Stimulated activated CD4-positive, alpha-beta T cell treated with anti-CD3 and anti-CD28 coated beads, Interleukin-4, amount 100 ng/mL, for 24 hours (primary cell): ENCODE measurements at places on chromosomes 4 and X.

DNA sequence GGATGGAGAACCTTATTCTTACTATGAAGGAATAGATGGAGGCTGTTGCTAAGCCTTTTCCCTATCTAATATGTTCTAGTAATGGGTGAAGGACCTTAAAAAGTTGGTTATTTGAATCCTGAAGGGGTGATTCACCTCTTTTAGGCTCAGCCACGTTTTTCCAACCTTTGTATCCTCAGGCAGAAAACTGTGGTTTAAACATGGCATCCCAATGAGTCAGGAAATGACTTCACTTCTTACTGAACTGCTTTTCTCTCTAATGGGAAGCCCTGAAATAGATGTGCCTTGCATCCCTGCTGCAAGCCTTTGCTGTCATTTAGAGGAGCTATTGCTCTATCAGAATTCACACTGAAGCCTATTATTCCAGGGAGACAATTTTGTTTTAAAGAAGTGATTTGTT is 191.0 kb upstream of the ARX start:
- no peak for DNase-seq

- DNase-seq: no peak
These were observed 319 bp upstream of the MAGEH1 start for GRCh38 chrX:55451626-55451989.

GRCh38 chr4:83569987-83570386 is 34.1 kb downstream of the GPAT3 start:
- no peak for DNase-seq

- DNase-seq: no peak
These were observed 8.2 kb upstream of the ABCG2 start for GRCh38 chr4:88166608-88167007.

GRCh38 chr4:87180767-87181166 is 39.7 kb downstream of the KLHL8 start:
- no peak for DNase-seq

GRCh38 chrX:123803331-123803983 is 56.4 kb upstream of the XIAP start:
- peak; percentile 19 for DNase-seq

DNA sequence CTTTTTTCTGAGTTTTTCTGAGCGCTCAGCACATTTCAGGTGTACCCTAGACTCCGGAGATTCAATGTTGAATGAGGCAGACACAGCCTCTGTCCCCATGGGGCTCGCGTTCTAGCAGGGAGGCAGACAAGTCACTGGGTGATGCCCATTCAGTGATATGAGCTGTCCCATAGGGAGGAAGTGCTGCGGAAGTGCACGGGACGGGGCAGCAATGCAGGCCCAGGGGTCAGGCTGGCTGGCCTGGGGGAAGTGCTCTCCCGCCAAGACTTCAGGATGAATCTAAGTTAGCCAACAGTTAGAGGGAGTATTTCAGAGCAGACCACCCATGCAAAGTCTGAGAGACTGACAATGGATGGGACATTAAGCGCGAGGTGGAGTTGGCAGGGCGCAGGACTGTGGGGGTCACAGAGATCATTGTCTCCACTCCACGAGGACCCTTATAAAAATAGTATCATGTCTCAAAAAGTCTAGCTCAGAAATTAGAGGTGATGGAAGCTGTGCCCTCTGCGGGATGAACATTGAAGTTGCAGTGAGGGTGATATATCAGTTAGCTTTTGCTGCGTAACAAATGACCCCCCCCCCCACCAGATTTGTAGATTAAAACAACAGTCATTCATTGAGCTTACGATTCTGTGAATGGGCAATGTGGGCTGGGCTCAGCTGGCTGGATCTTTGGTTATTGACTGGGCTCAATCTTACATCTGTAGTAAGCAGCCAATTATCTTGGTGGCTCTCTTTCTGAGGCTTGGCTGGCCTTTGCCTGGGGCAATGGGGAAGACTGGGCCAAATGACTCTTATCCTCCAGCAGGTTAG is 16.4 kb downstream of the PSAPL1 start:
- DNase-seq: no peak

GRCh38 chr4:187685247-187685646 is 310.3 kb upstream of the ZFP42 start:
- DNase-seq: no peak

DNA sequence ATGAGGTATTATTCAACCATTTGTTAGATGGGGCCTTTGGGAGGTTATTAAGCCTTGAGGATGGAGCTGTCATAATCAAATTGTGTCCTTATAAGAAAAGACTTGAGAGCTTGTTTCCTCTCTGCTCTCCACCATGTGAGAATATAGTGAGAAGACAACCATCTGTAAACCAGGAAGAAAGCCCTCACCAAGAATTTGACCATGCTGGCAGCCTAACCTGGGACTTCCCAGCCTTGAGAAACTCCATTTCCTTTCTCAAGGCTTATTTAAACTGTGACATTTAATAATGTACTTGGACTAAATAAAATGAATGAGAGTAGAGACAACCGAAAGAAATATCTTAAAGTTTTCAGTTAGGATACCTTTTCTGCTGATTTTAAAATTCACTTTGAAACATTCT is 83.7 kb upstream of the GC start:
- no peak for DNase-seq

GRCh38 chrX:53077207-53078197 is 4.7 kb upstream of the TSPYL2 start:
- no peak for DNase-seq

DNA sequence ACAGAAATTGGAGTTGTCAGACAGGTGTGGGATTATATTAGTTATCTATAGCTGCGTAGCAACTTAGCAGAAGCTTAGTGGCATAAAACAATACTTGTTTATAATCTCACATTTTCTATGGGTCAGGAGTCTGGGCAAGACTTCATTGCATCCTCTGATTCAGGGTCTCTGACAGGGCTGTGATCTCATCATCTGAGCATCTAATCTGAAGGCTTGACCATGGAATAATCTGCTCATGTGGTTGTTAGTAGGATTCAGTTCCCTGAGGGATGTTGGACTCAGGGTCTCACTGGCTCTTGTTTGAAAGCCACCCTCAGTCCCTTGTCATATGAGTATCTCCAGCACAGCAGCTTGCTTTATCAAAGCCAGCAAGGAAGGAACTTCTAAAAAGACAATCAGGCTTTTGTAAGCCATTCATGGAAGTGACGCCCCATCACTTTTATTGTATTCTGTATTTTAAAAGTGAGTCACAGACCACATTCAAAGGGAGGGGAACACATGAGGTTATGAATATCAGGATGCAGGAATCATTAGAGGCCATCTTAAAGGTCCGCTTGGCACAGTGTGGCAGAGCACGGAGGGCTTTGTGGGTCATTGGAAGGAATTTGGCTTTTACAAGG is 37.2 kb upstream of the FAM9B start:
- no peak for DNase-seq

DNA sequence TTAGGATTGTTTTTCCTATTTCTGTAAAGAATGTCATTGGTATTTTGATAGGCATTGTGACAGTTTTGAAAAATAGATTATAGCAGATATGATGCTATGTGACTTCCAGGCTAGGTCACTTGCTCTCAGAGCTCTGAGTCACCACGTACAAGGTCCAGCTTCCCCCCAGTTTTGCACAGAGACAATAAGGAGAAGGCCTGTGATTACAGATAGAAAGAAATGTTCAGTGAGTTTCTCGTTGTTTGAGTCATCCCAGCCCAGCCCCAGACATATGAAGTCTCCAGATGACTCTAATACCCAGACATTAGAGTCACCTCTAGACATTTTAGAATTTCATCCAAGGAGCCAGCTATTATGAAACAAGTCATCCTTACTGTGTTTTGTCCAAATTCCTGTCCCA is 57.2 kb downstream of the MFAP3L start:
- DNase-seq: no peak

GRCh38 chr4:1244081-1244977 is 4.6 kb downstream of the CTBP1 start:
- DNase-seq: no peak

GRCh38 chr4:70713453-70714078 is 8.2 kb upstream of the RUFY3 start:
- no peak for DNase-seq

GRCh38 chr4:85499573-85499972 is 24.6 kb downstream of the ARHGAP24 start:
- no peak for DNase-seq

- no peak for DNase-seq
These were observed 188.4 kb downstream of the NR3C2 start for GRCh38 chr4:148253768-148254167.

- no peak for DNase-seq
These were observed 166.8 kb downstream of the BCOR start for GRCh38 chrX:39930786-39931528.

DNA sequence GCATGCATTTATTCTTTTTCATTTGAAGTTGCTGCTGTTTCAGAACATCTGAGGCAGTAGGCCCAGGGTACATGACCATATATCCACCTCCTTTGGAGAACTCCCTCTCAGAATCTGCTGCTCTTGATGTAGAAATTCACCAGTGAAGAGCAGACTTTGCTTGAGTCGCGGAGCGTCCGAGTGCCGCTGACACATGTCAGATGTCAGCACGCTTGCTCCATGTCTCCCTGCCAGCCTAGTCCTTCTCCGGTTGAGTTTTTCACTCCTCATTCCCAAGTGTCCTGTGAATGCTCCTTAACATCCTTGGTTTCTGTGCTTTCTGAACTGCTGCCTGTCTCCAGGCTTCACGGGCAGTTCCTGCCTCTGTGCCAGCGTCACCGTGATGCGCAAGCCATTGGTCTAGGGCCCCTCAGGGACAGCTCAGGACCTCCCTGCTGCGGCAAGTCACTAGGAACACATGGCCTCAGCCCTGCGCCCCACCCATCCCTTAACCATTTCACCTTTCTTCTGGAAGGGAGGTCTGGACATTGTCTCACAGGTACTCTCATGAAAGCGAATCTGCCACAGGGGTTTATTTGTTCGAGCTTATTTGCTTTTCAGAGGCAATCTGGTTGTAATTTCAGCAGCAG is 93.1 kb upstream of the RBPJ start:
- no peak for DNase-seq

DNA sequence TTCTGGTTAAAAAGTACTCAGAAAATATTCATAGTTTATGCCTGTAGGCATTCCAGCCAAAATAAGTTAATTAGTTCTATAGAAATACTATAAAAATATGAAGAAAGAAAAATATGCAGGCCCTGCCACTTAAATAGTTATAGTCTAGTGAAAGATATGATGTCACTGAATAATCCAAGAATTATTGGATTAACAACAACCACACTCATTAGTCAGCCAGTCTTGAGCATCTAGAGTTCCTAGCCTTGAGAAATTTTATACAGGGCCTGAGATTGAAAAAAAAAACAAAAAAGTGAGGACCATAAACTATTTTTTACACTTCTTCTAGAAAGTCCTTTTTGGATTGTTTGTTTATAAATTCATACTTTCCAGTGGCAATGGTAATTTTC is 823.0 kb downstream of the FAT4 start:
- no peak for DNase-seq

GRCh38 chr4:85793233-85793585 is 318.3 kb downstream of the ARHGAP24 start:
- no peak for DNase-seq

- no peak for DNase-seq
These were observed 543.6 kb upstream of the SMIM31 start for GRCh38 chr4:164210377-164210776.

DNA sequence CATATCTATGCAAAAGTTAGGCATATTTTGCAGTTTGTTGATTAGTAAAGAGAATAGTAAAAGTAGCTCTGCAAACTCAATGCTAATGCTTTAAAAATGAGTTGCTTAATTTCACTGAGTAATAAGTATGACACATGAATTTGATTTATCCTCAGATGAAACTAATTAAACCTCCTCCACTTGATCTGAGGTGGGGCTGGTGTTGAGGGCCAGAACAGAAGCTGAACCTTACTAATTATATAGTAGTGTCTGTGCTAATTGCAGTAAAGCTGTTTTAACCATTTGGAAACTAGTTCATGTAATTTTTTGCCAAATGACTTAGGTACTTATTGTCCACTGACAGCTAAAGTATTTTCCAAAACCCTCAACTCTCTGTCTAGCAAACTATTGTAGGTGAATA is 7.7 kb upstream of the PGAM4 start:
- no peak for DNase-seq

- DNase-seq: no peak
These were observed 569.4 kb downstream of the TRAM1L1 start for GRCh38 chr4:116515959-116516358.

GRCh38 chr4:80266253-80266901 is at the start of gene FGF5:
TSS of gene FGF5 (plus strand) at chr4:80266664. CDS start at chr4:80266825, 161 bp downstream.
- DNase-seq: no peak

DNA sequence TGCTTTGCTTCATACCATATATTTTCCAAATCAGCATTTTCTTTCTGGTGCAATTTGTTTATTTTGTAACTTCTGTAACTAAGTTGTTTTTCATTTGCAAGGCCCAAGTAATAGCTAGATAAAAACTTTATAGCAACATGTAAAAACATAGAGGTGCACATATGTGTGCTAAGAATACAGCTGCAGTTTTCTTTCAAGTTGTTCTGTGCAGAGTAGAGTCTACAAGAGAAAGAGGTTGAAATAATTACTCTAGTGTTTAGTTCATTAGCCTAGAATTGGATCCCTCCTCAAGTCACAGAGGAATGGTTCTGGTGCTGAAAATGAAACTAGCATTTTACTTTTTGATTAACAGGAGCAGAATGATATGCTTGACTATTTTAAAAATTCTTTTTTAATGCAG is 32.2 kb upstream of the PDLIM5 start:
- DNase-seq: no peak

DNA sequence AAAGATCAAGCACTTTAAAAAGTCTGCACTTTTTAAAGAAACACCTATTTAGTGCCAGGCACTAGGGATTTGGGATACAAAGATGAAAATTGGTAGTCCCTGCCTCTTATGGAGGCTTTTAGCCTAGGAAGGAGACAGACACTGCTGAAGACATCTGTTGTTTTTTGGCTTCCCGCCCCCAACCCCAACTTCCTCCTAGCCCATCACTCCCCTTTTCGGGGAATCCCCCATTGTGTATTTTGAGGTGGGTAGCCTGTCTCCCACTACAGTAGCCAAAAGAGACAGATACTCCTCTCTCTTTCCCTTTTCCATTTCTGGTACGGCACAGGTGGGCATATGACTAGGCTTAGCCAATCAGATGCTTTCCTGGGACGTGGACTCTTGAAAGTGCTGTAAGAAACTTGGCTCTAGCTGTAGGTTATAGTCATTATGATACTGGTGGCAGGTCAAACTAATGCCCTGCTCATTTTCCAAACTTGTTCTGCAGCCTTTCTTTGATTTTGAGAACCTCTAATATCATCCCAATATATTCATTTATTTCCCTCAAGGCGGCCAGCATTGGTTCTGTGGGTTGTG is 194.6 kb upstream of the RBPJ start:
- DNase-seq: no peak

GRCh38 chrX:70386235-70386634 is 36.9 kb upstream of the GDPD2 start:
- no peak for DNase-seq

DNA sequence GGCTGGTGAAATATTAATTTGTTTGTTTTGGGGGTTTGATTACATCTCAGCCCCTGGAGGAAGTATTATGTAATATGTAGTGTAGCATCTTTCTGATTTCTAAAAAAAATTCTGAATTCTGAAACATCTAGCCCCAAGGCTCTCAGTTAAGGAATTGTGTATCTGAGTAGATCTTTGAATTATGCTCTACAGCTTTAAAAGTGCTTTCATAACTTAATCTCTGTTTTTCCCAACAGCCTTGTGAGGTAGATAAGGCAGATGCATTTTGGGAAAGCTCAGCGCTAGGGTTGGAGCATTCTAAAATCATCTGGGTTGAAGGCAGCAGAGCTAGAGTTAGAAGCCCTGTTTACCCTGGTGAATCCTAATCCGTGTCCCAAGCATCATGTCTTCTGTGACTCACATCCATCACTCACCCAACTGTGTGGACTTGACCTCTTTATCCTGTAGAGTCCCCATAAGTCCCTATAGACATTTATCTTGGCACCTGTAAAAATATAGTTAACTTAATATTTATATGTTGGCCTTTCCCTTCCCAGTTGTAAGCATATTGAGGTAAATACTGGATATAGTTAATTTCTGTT is 49.8 kb downstream of the FNIP2 start:
- DNase-seq: no peak
